ENCODE measurements at places on chromosomes 13 and 19.

DNA sequence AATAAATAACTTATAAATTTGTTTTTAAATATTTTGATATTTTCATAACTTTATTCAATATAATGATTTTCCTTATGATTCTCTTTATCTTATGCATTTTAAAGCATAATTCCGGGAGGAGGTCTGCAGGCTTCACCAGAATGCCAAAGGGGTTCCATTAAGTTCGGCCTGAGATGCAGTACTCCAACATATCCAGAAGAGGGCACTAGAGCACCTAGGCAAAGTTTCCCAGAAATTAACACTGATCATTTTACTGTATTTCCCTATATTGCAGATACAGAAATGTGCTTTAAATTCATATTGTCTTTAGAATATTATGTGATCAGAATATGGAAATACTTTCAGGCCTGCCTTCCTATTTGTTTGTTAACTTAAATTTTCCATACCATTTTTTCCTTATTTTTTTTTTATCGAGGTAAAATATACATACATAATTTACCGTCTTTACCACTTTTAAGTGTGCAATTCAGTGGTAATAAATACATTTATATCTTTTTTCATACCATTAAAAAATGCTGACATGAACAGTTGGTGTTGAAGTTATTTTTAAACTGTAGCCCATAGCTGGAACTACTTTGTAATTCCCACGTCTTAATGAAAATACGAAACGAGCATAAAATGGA is 58.9 kb upstream of the TM9SF2 start:
- peak; percentile 79 for DNase-seq

- DNase-seq = peak; percentile 66
Observed at GRCh38 chr13:41652735-41653361, 195.5 kb downstream of the RGCC start.

GRCh38 chr19:58514564-58515022 is 2.8 kb upstream of the SLC27A5 start:
- no peak for DNase-seq

DNA sequence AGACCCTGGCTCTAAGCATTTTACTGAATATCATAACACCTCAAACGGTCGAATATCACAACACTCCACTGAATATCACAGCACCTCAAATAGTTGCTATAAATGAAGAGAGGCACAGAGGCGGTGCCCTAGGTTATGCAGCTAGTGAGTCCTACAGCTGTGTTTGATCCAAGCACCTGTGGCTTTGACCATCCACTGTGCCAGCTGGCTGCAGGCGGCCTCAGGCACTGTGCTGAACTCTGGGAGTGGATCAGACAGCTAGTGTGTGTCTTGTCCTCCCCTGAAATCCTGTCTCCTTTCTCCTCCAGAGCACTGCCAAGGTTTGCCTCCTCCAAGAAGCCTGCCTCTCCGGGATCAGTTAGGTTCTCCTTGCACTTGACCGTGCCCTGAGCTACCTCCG is 7.3 kb downstream of the NOSIP start:
- no peak for DNase-seq

DNA sequence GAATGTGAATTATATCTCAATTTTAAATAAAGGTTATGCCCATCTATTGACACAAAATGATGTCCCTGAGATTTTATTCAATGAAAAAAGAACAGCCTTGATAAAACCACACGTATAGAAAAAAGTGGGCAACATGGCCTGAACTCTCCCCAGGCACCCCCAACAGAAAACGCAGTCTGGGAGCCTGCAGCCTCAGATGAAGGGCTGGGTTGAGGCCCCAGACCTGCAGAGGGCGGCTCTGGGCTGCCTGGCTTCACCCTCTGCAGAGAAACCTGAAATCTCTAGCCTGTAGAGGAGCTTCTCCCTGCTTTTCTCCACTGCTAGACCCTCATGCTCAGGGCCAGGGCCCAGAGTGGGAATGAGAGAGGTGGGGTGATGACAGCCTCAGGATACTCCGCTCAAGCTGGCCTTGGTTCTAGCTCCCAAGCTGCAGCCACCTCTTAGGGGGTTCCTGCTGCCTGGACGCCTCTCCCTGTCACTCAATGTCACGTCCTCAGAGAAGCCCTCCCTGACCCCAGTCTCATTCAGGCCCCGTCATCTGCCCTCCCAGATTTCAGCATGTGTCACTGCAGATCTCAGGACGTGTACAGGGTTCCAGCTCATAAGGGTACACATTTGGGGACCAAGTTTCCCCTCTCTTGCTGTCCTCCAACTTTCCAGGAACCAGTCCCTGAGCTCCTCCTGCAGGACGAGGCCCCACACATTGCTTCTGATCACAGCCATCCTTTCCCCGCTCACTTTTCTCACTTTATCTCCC is 1.8 kb downstream of the MBD3 start:
- no peak for DNase-seq

DNA sequence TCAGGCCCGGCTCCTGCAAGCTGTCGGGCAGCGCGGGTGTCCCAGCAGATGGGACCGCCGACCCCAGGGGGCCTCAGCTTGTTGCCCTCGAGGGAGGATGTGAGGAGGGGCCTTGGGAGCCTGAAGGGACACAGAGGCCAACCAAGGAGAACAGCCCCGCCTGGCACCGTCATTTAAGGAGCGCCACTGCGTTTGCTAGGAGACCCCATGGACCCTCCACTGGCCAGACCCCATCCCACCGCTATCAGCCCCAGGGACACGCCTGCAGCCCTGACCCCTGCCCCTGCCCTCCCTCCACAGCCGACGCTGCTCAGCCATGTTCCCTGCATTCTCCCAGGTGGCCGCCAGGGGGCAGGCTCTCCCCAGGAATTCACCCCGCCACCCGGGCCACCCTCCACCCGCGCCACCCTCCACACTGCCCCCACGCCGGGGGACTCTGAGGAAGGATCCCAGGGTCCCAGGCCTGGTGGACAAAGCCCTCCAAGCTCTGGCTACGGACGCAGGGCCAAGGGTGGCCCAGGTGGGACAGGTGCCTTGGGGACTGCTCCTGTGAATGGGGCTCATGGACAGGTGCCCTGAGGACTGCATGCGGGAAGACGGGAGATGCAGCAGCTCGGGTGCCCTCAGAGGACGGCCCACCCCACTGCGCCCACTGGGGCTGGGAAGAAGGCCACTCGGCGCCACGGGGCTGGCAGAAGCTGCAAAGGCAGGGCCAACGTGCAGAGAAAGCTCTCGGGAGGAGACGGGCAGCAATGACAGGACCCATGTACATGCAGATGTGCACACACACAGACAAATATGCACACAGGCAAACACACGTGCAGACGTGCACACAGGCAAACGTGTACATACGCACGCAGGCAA is 34.4 kb downstream of the PIP5K1C start:
- peak; percentile 62 for DNase-seq

Measured in CD4-positive, alpha-beta T cell treated with Interleukin-4 for 4 hours (primary cell).